ENCODE measurements at places on chromosomes 6 and 20.

DNA sequence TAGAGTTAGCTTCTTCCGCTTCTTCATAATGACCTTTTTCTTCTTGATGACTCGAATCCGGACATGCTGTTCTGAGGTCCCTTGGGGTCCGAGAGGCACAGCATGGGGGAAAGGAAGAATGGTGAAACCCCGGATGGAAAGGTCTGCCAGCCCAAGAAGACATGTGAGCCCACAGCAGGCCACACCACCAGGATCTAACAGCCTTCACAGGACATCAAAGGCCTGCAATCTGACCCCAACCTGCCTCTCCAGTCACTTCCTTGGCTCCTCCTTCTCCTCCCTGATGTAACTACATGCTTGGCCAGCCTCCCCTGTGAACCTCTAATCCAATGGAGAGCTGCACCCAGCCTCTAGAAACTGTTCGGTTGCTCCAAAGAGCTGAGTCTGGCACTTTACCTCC lies 1.6 kb downstream of the CPXM1 start:
- no peak for DNase-seq

DNA sequence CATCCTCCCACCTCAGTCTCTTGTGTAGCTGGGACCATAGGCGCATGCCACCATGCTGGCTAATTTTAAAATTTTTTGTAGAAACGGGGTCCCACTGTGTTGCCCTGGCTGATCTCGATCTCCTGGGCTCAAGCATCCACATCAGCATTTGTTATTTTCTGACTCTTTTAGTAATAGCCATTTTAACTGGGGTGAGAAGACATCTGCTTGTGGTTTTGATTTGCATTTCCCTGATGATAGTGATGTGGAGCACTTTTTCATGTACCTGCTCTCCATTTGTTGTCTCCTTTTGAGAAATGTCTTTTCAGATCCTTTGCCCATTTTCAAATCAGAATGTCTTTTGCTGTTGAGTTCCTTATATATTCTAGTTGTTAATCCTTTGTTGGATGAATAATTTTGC lies 22.2 kb upstream of the TULP4 start:
- no peak for DNase-seq

- DNase-seq, result no peak
Observed at GRCh38 chr6:52352239-52353018, 9.5 kb upstream of the PAQR8 start.

DNA sequence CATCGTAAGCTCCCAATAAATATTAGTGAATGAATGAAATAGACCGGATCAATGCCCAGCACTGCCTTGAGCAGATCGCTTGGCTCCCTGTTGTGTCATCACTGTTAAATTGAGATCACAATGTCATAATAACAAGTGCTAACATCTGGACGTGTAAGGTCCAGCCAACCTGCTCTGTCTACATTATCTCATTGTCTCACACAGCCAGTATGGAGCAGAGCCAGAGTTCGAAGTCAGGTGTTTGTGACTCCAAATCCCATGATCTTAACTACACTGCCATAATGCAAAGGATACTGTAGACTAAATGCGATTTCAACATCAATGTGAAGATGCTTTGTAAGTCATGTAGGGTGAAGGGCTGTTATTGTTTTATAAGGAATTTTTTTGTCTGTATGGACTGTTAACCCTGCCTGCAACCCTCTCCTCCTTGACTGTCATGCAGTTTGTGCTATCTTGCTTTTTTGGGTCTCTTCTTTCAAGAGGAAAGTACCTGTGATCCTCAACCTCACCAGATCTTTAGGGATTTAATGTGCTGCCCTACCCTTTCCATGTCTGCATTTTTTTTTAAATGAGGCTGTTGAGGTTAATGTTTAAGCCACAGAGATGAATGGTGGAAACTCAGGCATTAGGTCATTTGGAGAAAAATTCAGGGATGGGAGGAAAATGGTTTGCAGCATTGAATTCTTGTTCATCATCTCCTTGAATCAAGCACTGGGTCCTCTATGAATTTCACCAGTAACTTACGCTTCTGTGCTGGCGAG lies 49.0 kb upstream of the OCSTAMP start:
- no peak for DNase-seq

- no peak for DNase-seq
Observed at GRCh38 chr6:96889146-96889545, 8.5 kb downstream of the NDUFAF4 start.

- no peak for DNase-seq
Observed at GRCh38 chr20:55258559-55258958, 746.8 kb downstream of the CBLN4 start.

DNA sequence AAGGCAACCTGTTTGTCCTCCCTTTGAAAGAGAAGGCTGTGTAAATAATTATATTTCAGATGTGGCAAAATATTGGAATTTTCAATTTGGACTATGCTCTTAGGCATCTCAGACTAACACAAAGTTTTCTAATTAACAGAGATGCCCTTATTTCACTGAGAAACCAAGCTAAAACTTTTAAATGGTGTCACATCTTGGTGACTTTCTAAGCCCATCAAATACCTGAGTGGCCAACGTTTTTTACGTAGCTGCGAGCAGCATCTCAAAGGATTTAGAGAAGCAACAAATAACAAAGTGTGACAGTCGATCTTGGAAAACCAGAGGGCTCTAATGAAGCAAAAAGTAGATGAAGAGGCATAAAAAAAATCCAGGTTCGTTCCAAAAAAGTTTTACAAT lies 3.4 kb upstream of the HEY2 start:
- no peak for DNase-seq

DNA sequence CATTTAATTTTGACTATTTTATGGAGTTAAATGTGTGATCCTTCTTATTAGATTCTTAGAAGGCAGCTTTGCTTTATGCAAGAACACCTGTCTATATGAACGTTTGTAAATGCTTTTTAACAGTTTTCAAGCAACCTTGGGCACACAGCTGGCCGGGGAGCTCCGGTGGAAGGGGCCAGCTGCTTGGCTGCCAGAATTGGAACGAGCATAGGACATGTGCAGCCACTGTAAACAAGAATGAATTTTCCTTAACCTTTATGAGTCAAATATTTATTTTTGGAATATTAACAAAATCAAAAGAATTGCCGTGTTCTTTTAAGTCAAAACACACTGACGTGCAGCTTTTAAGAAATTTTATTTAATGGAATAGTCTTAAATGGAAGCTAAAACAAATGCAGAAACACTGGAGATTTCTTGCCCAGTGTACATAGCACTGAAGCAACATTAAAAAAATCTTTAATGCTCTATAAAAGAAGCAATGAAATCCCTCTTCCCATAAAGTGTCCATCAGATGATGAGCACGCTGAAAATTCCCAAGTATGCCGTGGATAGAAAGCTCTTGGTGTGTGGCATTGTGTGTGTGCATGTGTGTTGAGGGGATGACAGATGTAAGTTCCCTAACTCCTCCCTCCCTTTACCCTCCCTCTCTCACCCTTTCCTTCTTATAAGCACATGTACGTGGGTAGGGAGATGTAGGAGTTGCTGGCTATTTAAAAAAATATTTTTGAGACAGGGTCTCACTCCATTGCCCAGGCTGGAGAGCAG lies 208.9 kb upstream of the EXOC2 start:
- DNase-seq, result no peak

- DNase-seq, result no peak
Observed at GRCh38 chr6:149356081-149356750, 38.7 kb downstream of the TAB2 start.

GRCh38 chr6:142763205-142763604 lies 181.8 kb downstream of the HIVEP2 start:
- DNase-seq, result no peak

- DNase-seq, result no peak
Observed at GRCh38 chr6:145028144-145028818, 707.0 kb downstream of the EPM2A start.

GRCh38 chr6:25903467-25904099 lies 26.9 kb downstream of the SLC17A2 start:
- DNase-seq, result no peak

DNA sequence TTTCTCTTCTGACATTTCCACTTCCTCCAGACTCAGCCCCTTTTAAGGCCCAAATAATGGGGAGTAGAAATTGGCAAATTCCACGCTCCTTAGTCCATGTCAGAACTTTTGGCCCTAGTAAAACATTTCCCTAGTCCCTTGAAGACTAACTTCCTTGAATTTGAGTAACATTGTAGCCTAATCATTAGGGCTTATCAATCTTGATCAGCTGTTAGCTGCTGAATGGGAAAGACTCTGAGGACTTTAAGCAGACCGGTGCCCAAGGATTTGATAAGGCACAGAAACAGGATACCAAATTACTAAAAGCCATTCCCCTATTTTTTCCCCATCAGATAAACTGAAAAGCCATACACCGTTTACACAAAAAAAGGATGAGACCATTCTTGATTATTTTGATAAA lies 37.0 kb upstream of the ECI2 start:
- no peak for DNase-seq

DNA sequence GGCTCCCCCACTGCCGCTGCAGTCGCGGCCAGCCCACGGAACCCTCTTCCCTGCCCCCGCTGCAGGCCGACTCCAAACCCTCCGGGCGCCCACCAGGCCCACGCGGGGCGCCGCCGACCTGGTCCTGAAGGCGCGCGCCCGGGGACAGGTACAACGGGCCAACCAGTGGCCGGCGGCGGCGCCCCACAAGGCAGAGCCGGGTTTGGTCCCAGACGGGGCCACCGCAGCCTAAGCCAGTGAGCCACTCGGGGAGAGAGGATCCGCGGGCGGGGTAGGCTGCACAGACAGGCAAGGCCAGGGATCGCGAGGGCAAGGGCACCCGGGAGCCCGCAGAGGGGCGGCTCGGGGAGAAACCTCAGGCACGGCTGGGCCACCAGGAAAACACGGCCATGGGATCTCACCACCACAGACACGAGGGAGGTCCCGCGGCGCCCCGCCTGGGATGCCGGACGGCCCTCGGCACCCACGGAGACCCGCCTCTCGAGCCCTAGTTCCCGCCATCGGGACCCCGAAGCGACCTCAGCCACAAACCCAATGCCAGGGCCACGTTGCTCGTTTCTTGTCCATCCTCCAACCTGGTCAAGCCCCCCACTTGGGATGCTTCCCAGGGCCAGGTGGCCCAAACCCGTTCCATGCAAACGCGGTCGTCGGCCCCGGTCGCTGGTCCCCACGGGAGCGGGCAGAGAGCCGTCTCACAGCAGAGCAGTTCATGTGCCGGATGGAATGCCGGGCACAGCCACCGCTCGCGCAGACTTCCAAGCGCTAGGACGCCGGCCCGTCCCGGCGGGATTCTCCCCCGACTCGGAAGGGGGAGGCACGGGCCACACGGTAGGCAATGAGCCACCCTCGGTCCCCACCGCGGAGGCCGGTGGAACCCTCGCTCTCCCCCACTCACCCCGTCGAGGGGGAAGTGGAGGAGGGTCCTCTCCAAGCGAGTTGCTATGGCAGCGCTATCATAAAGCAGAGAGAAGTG lies 1956.6 kb upstream of the DEFB115 start:
- DNase-seq, result no peak

DNA sequence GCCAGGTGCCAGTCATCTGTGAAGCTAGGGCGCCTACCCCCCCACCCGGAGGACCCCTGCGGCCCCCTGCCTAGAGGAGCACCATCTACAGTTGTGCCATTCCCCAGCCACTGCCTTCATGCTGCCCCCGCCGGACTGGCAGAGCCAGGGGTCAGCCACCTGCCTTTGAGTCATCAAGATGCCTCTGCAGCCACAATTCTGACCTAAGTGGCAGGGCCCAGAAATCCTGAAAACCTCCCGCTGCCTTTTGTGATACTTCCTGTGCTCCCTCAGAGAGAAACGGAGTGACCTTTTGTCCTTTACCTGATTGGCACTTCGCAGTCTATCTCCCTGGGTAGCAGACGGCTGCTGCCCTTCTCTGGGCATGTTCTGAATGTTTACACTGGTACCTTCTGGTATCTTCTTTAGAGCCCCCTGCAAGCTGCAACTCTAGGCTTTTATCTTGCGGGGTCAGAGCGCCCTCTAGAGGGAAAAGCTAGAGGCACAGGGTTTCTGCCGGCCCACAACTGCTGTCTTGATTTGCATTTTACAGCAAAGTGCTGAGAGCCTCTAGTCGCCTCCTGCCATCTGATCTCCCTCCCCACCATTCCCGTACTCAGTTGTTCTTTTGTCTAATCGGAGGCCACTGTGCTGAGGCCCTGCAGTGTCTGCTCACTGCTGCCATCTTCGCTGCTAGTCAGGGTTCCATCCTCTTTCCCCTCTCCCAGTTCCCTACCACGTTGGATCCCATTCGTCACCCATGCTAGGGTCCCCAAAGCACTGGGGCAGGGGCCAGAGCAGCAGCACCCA lies 26.9 kb downstream of the SPATA2 start:
- DNase-seq, result peak; percentile 92

GRCh38 chr6:152701863-152702401 lies 4.2 kb downstream of the MYCT1 start:
- DNase-seq, result no peak

- DNase-seq, result no peak
Observed at GRCh38 chr20:35291654-35292503, at the start of gene FAM83C. Gene FAM83C (minus strand): TSS chr20:35292425. CDS start chr20:35292304, 121 bp downstream.

- no peak for DNase-seq
Observed at GRCh38 chr20:635028-635892, 17.7 kb downstream of the SRXN1 start.

DNA sequence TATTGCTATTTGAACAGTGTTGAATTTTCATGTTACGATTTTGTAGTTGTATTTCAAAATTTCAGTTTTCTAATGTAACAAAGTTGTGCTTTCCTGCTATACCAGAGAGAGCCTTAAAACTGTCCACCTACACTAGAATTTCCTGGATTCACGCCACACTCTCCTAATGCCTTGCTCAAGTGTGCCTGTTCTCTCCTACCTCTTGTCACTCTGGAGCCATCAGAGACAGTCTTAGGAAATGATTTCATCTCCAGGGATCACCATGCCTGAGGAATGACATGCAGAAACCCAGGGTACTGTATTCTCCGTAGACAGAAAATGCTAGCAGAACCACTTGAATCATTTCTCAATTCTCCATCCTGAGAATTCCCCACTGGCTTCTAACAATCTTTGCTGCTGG lies 667.6 kb downstream of the KIF16B start:
- no peak for DNase-seq

DNA sequence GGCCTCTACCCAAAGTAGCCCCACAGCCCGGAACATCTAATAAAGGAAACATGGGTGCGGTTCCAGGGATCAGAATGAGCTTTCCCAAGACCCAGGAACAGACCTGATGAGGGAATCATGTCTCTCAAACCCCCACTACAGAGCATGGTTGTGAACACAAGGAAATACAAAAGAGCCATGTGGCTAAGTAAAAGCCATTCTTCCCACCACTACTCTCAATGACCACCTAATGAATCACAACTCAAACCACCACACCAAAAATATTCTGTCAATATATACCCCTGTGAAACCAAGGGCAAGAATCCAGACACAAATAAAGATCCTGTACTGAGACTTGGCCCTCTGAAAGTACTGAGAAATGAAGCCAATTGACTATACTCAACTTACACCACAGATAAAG lies 20.9 kb upstream of the COL21A1 start:
- DNase-seq, result no peak

All from head of caudate nucleus (tissue), 42 donors.